ENCODE measurements at places on chromosomes 11 and 22.

DNA sequence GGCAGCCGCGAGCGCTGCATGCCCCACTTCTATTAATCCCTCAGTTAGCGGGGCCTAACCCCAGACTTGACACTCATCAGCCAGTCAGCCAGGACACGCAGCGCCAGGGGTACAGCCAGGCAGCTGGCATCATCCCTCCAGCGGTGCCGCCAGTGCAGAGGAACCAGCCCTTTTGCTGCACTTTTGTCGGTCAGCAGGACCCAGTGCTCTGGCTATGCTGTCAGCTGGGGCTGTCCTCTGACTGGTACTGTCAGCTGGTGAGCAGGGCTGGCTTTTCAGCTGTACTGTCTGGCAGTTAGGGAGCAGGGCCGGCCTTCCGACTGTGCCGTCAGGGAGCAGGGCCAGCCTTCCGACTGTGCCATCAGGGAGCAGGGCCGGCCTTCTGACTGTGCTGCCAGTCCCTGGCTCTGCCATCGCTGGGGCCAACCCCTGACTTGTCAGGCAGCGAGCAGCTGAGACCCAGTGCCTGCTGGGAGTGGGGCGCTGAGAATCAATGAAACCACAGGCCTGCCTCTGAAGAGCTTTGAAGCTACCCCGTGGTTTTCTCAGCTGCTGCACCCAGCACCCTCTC, 115.4 kb downstream of the KIAA1671 start:
- peak; percentile 7 for DNase-seq

DNA sequence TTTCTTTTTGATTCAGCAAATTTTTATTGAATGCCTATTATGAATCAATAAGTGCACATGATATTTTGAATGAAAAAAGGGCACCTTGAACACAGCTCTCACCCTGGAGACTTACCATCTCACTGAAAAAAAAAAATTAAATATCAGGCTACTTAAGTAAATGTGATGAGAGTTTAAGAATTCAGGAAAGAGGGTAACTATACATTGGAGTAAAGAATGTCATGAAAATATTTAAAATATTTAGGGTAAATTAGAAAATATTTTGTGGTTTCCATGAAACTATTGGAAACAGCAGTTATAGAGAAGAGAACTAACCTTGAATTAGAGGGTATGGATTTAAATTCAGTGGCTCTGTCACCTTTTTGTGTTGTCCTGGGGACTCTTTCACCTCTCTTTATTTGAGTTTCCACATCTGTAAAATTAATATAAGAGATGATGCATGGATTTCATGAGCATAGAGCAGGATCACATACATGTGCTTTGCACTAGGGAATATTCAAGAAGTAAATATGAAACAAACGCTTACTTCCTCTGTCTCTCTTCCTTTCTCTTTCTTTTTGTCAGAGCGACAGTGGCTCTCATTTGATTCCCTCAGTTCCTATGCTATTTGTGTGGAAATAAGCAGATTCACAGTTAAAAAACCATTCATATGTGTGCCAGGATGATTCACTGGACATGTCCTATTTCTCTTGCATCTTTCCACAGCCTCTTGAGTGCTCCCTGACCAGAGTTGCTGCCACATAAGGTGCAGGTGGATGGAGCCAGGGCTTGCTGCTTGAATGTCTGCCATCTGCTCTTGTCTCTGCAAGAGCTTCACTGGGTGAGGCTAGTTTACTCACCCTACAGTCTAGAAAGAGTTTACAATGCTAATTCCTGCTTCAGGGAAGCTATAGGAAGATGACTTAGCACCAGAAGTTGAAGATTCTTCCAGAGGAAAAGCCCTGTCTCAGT, 533.1 kb downstream of the ETS1 start:
- no peak for DNase-seq

DNA sequence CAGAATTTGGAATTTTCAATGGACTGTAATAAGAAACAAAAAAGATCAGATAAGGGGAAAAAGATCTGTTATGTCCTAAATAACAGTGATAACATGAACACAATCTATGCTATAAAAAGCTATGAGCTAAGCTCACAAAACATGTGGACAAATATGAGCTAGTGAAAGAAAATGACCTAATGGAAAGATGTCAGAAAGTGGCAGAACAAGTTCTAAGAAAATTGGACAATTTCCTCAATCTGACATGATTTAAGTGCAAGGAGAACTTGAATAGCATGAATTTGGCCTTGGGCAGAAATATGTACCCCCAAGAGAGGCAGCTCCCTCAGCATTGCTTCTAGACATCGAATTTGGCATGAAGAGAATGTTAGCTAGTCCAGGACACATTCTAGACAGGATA, 212.0 kb upstream of the PGR start:
- DNase-seq = no peak

DNA sequence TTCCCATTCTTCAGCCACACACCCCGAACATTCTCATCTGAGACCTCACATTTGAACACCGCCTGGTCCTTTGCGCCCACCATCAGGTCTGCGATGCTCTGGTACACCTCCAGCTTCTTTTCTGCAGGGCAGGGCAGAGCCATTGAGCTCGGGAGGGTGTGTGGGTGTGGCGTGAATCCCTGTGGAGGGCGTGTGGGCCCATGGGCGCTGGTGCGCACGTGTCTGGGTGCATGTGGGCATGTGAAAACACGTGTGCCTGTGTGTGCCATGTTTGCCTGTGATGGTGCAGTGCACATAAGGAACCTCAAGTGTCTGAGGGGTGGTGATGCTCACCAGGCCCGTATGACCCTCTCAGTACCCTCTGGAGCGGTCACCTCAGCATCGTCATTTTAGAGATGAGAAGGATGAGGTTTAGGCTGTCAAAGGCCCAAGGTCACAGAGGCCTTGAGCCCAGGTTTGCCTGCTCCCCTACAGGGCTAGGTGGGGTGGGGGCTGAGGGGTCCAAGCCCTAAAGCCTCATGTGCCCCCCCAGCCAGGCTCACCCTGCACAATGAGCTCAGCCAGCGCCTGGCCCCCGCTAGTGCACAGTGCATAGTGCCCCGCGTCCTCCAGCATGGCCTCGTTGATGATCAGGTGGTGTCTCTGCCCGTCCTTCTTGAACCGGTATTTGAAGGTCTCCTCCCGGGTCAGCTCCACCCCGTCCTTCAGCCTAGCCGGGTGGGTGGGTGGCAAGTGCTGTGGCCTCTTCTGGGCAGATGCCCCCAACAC, 10.3 kb downstream of the MYBPC3 start:
- DNase-seq = no peak

GRCh38 chr11:128586689-128587088, 669 bp downstream of the ETS1 start:
- DNase-seq = no peak

GRCh38 chr22:46660604-46661201, 40.5 kb downstream of the GRAMD4 start:
- DNase-seq = no peak

DNA sequence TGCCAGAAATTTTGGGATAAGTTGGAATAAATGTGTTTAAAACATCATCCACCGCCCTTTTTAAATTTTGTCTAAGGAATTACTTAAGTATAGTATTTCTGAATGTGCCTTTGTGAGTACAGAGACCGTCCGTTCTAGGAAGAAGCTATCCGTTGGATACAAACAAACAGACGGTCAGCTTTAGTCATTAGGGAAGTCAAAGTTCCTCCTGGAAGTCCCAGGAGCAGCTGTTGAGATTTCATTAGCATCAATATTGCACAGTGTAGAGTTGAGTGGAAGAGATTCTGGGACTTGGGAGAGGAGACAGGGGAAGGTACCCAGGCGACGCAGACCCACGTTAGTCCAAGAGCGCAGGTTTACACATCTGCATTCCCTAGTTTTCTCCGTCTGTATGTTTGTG, 15.7 kb upstream of the ADSL start:
- peak; percentile 3 for DNase-seq

DNA sequence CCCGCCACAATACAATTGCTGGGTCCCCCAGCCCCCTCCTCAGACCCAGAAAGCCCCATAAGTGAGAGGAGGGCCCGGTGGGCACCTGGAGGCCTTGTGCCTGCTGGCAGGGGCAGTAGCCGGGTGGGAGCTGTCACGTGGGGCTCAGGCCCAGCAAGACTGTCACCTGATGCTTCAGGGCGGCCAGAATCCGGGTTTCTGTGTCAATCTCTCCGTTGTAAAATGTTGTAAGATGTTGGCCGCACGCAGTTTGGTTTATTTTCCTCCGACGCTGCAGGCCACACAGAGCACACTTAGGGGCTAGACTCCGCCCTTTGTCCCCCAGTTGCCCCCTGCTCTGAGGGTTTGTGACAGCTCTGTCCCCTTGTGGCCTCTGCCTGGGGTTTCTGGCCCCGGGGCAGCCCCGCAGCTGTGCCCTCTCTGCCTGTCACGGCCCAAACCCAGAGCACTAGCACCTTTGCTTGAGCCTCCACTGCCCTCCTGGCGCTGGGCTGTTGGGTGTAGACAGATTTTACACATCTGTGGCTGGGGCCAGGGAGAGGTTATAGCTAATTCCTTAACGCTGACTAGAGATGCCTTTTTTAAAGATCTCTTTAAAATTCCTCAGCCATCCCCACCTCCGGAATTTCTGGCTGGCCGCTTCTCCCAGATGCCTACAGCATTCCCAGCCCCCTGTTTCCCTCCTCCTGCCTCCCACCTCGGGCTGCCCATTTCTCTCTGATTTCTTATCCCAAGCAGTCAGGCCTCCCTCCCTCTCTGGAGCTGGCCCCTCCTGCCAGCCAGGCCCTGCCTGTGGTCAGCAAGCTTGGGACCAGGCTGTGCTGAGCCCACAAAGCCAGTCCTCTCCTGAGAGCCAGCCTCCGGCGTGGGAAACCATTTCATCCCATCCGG, 3.2 kb upstream of the PRR5 start:
- no peak for DNase-seq

DNA sequence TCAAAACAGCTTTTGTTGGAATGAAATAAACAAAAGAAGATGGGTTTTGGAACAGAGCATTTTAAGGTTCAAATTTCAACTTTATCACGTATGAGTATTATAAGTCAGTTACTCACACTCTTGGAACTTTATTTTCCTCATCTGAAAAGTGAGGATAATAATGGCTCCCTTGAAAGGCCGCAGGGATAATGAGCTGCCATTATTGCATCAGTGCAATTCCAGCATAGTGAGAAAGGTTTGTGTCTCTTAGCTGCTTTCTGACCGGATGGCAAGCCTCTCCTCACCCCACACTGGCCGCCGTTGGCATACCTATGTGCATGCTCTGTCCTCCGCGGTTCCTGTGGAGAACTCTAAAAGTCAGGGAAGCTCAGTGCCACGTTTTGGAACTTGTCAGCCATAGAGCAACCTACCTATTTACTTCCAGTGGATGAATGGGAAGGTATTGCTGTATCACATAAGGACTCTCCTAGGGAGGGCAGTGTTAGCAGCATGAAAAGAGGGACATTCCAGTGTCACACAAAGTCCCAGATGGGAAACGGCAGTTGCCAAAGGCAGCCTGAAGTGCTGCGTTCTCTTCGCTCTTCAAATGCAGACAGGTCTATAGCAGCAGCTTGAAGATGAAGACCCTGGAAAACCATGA, 368.9 kb downstream of the NTM start:
- no peak for DNase-seq

GRCh38 chr11:95849087-95849825, 59.0 kb downstream of the CEP57 start:
- DNase-seq = peak; percentile 52

DNA sequence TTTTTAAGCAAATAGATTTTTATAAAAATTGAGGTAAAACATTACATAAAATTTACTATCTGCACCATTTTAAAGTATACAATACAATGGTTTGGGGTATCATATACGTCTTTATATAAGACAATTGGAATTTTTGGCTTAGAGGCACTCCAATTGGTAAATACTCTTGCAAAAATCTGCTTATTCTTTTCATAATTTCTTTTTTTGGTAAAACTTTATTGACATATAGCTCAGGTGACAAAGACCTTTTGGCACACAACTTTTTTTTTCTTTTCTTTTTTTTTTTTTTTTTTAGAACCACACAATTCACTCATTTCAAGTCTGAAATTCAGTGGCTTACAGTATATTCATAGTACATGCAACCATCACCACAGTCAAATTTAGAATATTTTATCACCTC, 57.8 kb downstream of the ATG16L2 start:
- no peak for DNase-seq

GRCh38 chr11:12284316-12285050, 92.9 kb upstream of the PARVA start:
- DNase-seq = no peak

GRCh38 chr11:44366741-44367140, 56.8 kb upstream of the ALX4 start:
- DNase-seq = peak; percentile 70

DNA sequence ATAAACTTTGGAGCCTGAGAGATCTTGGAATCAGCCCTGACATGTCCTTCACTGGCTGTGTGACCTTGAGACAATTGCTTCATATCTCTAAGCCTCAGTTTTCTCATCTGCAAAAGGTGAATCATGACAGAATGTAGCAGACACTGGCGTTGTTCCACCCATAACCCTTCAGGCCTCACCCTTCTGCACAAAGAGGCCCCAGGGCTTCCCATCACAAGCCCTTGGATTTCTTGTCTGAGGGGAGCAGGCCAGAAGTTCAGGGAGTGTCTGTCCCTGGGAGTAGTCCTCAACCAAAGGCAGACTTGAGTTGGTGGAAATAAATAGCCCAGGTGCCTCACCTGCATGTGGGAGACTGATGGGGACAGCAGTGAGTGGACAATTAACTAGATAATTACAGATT, 16.6 kb downstream of the FGF3 start:
- no peak for DNase-seq

GRCh38 chr11:36464720-36465119, 45.4 kb downstream of the TRAF6 start:
- no peak for DNase-seq

- DNase-seq = no peak
These were observed 12.2 kb downstream of the ZNF74 start for GRCh38 chr22:20405931-20406685.

GRCh38 chr22:22565981-22566380, 6.9 kb upstream of the PRAME start:
- DNase-seq = no peak

DNA sequence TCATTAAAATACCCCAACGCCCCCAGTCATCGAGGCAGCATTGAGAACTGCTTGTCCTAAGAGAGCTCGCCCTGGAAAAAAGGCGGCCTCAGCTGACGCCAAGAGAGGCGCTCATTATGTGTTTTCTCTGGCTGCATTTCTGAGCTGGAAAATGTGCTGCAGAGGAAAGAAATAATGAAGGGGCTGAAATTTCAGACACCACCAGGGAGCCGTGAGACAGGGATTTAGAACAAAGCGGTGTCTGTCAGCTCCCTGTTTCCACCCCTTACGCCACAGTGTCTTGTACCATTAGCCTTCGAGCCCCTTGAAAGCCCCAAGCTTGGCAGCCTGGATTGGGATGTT, 14.4 kb downstream of the USH1C start:
- DNase-seq = no peak

DNA sequence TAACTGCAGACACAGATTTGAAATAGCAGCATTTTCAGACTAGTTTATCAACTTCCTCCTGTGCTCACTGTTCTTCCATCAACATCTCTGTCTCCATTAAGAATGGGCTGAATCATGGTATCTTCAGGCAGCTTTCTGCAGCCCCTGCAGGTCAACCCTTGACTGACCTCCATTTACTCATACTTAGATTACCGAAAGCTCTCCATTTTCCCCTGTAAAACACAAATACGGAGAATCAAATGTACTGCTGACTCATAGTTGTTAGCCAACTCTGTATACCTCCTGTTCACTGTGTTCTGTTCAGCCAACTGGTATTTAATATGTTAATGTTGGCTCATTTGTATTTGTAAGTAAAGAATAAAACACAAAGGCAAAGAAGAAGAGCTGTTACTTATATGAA, 364.0 kb downstream of the CASP12 start:
- no peak for DNase-seq

Measured in NCI-H82 (cell line).